ENCODE measurements at places on chromosomes 4 and X.

- DNase-seq: no peak
Observed at GRCh38 chr4:125734504-125734903, 419.7 kb downstream of the FAT4 start.

- DNase-seq: no peak
Observed at GRCh38 chr4:13836946-13837912, 209.7 kb upstream of the BOD1L1 start.

DNA sequence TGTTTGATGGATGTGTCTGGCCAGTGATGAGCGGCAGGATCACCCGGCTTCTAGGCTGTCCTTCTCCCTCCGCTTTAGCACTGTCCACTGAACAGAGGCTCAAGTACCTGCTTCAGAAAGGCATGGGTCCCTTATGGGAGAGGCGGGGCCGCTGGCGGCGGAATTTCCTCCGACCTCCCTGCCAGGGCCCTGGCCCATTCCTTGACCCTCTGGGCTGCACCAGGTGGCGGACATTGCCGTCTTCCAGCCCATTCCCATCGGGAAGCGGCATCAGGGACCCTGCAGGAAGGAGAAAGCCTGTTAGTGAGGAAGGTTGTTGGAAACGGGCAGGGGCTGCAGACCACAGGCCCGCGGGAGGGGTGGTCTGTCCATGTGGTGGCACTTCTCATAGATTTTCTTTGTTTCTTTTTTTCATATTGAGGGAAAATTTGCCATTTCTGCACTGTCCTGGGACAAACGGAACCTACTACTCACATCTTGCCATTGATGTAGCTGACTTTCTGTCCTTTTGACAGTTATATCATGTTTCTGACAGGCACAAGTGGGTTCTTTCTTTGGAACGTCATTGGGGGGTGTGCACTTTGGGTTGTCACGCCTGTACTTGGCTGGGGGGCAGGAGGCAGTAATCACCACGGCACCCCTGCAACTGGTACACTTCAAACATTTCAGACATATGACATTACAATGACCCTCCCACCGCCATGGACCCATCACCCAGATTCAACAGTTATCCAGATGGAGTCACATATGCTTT is 6.1 kb downstream of the APLN start:
- no peak for DNase-seq

GRCh38 chr4:119233750-119234149 is 21.2 kb downstream of the USP53 start:
- peak; percentile 47 for DNase-seq

GRCh38 chr4:153595894-153596601 is 88.0 kb upstream of the TLR2 start:
- DNase-seq: no peak

DNA sequence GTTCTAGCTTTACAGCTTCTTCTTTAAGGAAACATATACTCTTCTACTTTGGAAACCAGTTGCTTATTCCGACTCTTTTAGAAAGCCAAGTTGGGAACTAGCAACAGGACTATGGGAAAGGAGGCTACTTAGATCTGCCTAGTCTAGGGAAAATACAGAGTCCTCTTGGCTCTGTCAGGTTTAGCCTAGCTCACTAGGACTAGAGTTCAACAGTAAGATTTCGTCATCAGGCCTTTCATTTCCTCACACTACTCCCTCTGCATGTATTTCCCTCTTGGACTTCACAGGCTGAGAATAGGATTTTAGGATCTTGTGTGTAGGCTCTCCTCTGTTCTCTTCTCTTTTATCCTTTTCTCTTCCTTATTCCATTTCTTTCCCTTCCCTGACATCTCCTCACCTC is 409.8 kb downstream of the AR start:
- DNase-seq: no peak

DNA sequence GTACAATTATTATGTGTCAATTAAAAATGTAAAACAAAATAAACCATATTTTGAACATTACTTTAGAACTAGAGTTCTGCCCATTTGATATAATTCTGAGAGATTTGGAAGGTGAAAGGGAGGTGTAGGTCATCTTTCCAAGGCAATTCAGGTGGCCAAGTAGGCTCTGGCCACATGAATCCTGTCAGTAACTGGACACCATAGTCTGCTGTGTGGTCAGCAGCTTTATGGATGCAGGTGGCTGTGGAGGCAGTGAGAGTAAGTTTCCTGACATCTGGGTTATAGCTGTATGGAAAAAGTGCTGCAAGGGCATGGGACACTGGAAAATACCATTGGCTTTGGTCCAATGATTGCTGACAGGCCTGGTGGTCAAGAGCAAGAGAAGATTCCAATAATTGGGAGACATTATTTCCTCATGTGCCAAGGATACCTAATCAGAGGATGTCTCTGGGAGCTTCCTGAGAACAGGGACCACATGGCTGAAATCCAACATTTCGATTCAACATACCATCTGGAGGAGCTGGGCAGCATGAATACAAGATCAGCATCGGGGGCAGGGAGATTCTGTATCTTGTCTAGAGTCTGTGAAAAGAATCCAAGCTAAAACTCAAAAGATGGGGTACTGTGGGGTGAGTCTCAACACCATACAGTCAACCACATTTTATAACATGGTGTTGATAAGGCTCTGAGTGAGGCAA is 523.1 kb downstream of the MID1IP1 start:
- no peak for DNase-seq

DNA sequence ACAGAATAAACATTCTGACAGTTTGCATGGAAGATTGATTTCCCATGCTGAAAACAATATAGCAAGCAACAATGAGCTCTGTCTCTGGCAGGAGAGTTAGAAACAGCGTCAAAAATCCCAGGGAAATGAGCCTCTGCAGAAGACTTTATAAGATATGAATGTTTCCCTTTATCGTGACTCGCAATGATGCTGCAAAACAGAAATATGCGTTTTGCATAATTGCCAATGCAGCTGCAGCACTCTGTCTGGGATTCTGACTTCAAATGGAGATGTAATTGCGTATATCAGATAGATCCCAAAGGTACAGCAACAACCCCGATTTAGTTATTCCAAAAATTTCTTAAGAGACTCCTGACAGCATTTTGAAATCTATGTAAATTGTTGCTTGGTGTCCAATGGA is 702.4 kb upstream of the EPHA5 start:
- peak; percentile 65 for DNase-seq

Measured in fibroblast of pulmonary artery (primary cell).